ENCODE measurements at places on chromosomes 4 and X. TPM values are rescaled to one million over a fixed set of nuclear protein-coding genes. Genes with fewer than 3 reads are reported as not detected.

ENPP6 gene
- total RNA-seq = not detected

PASD1 gene
- total RNA-seq = not detected

PFKFB1 gene
- not detected for total RNA-seq

MAGED4B gene
- not detected for total RNA-seq

PQBP1 gene
- total RNA-seq = 59.2 TPM

TKTL1 gene
- total RNA-seq = not detected

PNCK gene
- 0.48 TPM for total RNA-seq

GAGE12E gene
- not detected for total RNA-seq

AKAP4 gene
- total RNA-seq = not detected

PRRG3 gene
- not detected for total RNA-seq

GUCY1B1 gene
- 6.1 TPM for total RNA-seq

HTN1 gene
- not detected for total RNA-seq

POU4F2 gene
- total RNA-seq = not detected

COL25A1 gene
- total RNA-seq = 0.12 TPM

FAM47E gene
- total RNA-seq = 0.38 TPM

AVPR2 gene
- total RNA-seq = 2.6 TPM

ARAP2 gene
- 26.9 TPM for total RNA-seq

AGTR2 gene
- total RNA-seq = not detected

ZNF182 gene
- 4.2 TPM for total RNA-seq

NDNF gene
- 0.29 TPM for total RNA-seq
